ENCODE measurements at places on chromosomes 6 and 20.

GRCh38 chr20:24735263-24735662, 213.8 kb upstream of the CST7 start:
- no peak for DNase-seq

DNA sequence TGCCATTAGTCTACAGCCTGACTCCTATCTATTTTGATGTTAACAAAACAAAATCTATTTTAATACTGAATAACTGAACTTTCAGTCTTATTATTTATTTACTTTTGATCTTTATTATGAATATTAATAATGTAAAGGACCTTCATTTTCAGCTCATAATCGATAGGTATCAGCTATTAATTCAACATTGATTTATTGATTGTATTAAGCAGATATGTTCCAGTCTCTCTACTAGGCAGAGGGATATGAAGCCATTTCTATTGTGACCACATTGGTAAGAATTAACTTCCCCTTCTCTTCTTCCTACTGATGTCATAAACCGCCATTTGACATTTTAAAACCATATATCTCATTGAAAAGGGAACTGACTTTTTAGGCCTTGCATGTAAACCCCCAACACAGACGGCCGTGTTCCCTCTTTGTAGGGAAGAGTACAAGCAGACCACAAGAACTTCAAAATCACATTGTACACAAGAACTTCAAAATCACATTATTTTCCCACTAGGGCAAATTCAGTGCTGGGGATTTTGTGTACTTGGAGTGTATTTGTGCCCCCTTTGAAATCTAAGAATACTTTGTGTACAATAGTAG, 69.5 kb upstream of the FABP7 start:
- no peak for DNase-seq

DNA sequence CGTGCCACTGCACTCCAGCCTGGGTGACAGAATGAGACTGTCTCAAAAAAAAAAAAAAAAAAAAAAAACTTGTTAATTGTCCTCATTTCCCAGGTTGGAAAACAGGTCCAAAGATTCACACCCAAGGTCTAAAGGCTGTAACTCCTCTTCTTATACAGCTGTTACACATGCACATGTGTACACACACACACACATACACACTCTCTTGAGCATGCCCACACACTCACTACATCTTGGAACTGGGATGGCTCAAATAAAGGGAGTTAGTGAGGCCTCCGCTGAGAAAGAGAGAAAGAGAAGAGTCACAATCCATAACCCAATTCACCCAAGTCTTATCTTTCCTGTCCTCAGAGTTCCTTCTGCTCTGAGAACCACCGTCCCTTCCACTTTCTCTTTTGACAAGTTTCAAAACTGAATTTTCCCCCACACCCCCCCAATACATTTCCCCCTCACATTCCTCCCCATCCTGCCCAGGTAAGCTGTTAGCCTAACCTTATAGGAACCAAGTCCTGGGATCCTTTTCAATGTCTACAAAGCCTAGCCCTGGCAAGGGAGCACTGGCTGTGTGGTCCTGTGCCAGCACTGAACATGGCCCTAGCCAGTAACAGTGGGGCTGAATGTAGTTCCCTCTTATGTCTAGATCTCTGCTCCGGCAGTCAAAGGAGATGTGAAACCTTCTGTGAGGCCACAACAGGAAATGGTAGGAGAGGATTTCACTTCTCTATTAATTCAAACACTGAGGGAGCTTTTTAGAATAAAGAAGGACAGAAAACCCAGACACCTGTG, 3.2 kb upstream of the HLA-DMB start:
- no peak for DNase-seq

- no peak for DNase-seq
Observed at GRCh38 chr6:144922120-144922722, 637.1 kb downstream of the UTRN start.

GRCh38 chr6:105282631-105283585, 103.1 kb upstream of the POPDC3 start:
- DNase-seq = no peak

DNA sequence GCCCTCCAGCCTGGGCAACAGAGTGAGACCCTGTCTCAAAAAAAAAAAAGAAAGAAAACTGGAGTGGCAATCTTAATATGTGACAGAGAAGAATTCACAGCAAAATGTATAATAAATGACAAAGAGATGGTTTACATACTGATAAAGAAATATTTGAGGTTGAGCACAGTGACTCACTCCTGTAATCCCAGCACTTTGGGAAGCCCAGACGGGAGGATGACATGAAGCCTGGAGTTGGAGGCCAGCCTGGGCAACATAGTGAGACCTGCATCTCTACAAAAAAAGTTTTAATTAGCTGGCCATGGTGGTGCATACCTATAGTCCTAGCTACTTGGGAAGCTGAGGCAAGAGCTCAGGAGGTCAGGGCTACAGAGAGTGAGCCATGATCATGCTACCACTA, 12.4 kb upstream of the DEFB118 start:
- DNase-seq = no peak

DNA sequence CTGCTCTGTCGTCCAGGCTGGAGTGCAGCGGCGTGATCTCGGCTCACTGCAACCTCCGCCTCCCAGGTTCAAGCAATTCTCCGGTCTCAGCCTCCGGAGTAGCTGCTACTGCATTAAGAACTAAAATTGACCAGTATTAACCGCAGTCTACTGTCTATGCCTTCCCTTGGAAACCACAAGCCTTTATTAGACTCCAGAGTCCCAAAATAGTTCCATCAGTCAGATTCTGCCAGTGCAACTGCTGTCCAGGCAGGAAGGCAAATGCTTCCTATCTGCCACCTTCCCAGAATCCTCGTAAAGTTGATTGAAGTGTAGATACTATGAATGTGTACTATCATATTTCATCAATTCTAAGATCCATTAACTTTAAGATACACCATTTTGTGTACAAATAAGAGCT, 16.7 kb downstream of the KAT14 start:
- DNase-seq = no peak

DNA sequence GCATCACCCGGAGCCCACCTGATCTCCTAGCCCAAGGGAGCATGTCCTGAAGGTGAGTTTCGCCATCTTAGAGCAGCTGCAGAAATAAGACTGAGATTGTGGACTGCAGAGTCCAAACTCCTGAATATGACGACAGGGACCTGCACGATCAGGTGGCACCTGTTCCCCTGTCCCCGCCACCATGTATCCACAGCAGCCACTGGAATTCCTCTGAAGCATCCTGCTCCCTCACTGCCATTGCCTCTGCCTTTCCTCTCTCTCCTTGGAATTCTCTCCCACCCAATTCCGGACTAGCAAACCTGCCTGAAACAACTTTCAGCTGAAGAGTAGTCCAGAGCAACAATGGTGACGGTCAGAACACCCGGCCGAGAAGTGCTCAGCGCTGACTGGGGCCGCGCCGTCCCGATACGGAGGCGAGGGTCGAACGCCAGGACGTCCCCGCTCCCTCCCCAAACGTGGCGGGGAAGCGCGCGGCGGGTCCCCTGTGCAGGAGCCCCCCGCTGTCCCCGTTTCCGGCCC, 694 bp upstream of the FAM120B start:
- no peak for DNase-seq

GRCh38 chr6:168272415-168273325, 46.9 kb downstream of the DACT2 start:
- no peak for DNase-seq

GRCh38 chr6:102799051-102799450, 1405.5 kb downstream of the GRIK2 start:
- DNase-seq = no peak

- DNase-seq = no peak
Observed at GRCh38 chr6:11177271-11177670, 55.2 kb downstream of the NEDD9 start.
